ENCODE measurements at places on chromosomes 1 and 21.

GRCh38 chr1:34918977-34919561 lies 10.4 kb downstream of the DLGAP3 start:
- DNase-seq: no peak

GRCh38 chr1:5634893-5635292 lies 357.3 kb downstream of the NPHP4 start:
- no peak for DNase-seq

DNA sequence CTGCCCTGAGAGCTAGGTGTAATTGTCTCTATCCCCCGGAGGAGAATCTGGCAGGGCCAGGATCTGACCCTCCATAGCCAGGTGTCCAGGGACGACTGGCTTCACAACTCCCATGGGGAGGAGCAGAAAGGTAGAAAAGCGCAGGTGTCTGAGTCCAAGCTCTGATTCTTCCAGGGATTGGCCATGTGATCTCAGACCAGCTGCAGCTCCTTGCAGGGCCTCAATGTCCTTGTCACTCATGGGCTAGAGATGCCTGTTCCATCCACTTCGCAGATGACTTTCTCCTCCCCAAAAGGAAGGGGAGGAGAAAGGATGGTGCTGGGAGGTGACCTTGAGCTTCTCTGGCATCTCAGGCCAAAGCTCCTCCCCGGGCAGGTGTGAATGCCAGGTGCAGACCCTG lies 22.7 kb downstream of the HSPG2 start:
- DNase-seq: no peak

- DNase-seq: no peak
Observed at GRCh38 chr1:56555448-56555847, 23.9 kb downstream of the PLPP3 start.

- DNase-seq: no peak
Observed at GRCh38 chr1:201009962-201010645, 13.4 kb downstream of the KIF21B start.

DNA sequence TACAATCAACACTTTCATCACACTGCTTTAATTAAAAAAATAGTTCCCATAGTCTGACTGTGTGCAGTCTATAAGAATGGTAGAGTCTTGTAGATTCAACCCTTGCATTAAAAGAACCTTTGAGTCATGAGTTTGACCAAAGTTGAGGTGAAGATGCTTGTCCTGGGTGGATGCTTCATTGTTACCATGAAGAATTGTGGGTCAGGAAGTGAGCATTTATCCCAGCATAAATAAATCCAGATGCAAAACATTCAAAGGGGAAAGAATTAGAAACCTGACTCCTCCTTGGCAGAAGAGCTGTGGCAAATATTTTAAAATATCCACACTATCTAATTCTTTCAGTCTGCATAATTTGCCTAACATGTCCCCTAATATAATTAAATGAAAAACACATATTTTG lies 72.9 kb upstream of the SPAG17 start:
- no peak for DNase-seq

DNA sequence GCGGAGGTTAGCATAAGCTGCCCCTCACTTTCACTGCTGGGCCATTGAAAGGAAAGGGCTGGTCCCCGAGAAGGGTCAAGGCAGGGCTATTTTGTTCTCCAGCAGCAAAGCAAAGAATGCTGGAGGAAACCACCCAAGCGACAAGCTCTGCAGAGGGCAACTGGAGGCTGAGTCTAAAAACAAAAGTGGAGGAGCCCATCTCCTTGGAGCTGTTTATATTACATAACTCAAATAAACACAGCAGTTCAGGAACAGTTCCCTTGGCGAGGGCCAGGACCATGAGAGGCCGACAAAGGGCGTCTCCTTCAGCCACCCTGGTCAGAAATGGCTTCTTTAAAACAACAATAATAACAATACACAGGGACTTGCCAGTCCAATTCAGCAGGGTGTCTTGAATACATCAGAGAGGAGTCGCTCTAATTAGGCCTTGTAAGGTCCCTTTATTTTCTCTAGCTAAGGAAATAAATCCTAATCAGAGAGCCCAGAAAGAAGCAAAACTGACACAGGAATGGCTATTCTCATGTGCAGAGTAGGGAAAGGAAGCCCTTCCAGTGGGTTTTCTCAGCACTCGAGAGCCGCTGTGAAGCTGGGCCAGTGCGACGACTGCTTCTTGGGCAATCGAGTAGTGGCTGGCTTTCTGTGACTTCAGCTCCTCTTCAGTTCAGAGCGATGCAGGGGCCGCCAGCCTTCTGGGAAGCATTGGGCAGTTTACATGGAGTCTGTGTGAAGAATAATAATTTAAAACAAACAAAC lies 57.0 kb upstream of the TARBP1 start:
- no peak for DNase-seq

DNA sequence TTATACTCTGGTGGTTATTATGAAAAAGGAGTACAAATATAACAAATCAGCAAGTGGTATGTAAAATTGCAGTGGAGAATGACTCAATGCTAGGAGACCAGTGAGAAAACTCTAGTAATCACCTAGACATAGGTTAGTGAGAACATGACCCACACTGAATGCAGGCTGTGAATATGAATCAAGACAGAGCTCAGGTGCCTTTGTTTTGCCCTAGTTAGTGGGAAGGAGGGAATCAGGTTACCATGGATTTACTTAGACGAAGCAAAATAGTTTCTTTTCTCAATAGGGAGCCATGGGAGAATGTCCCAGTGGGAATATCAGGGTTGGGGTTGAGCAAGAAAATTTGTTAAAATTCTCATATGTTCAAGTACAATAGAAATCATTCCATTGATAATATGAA lies 10.6 kb upstream of the GCLM start:
- DNase-seq: no peak

- no peak for DNase-seq
Observed at GRCh38 chr1:152018537-152018936, 18.3 kb downstream of the S100A11 start.

DNA sequence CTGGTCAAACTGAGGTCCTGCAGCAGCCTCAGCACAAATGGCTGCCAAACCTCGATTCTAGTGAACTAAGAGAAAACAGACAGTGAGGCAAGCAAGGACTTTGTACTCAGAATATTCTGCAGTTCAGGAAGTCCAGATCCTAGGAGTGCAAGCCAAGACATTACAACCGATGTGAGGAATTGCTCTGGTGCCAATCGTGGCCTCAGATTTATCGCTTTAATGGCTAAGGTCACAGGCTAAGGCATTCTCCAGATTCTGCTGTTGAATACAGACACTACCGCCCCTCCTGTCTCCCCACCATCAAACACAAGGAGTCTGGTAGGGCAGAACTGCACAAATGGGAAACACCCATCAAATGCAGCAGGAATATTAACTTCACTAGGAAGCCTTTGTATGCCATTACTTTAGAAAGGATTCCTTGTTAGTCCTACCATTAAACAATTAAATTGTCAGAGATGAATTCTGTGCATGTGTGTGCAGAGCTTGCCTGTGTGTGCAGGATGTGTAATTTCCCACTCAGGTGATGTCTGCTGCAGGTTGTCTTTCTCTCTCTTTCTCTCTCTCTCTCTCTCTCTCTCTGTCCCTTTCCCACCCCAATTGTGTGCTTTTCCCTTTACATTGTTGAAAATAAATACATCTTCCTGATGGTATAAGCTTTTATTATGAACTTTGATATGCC lies 9.2 kb upstream of the SERTAD4 start:
- no peak for DNase-seq

GRCh38 chr1:225737161-225737560 lies 40.5 kb upstream of the SRP9 start:
- DNase-seq: no peak

- no peak for DNase-seq
Observed at GRCh38 chr1:235702412-235702811, 52.8 kb upstream of the GNG4 start.

- no peak for DNase-seq
Observed at GRCh38 chr1:180888870-180889269, 23.8 kb upstream of the KIAA1614 start.

GRCh38 chr1:170587253-170587593 lies 55.3 kb downstream of the GORAB start:
- no peak for DNase-seq

DNA sequence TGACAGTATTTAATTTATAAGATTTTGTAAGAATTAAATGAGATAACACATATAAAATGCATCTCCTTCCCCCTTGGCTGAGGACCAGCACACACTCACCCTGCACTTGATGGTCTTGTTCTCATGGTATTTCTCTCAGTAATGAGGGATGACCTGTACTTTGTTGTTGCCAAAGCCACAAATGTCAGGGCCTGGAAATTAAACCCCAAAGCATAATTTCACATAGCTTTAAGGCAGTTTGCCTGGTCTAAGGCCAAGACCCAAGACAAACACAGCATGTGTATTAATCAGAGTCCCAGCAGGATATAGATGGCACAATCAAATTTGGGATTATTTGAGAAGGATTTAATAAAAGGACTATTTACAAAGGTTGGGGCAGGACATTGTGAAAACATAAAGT lies 48.6 kb upstream of the EPS15 start:
- no peak for DNase-seq

DNA sequence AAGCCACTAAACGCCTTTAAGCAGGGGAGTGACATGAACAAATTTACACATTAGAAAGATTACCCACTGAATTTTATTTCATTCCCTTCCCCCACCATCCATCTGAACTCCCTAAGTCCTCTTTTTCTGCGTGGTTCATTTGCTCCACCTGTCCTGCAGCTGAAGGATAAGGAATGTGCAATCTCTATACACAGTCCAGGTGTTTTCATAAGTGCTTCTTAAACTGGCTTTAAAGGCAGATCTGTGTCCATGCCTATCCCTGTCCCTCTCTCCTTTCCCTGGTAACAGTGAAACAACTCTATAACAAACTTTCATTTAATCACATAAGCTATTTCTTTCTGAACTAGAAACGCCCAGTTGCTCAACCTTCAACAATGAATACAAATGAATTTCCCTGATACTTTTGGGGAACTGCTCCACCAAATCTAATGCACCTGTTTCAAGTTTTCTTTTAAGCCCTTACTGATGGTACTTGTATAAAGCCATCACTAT lies 8.4 kb downstream of the GSTM3 start:
- no peak for DNase-seq

DNA sequence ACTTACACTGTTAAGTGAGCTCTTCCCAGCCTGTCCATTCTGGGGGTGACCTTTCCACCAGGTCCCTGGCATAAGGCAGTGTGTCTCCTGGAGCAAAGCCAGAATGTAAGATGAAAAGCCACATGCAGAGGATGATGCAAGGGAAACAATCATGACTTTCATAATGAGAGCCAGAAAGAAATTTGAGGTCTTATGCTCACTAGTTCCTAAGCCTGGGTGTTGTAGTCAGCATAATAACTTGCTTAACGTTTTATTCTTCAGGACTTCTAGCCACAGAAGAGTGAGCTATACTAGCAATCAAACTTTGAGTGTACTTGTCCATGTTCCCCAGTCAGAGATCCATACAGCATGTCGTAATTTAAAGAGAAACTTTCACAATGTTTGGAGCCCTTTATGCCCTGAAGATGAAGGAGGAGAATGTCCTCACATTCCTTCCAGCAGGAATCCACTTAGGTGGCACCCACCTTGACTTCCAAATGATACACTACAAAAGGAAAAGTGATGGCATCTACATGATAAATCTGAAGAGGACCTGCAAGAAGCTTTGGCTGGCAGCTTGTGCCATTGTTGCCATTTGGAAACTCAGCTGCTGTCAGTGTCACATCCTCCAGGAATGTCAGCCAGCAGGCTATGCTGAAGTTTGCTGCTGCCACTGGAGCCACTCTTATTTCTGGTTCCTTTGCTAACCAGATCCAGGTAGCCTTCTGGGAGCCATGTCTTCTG lies 60.5 kb upstream of the FOXD3 start:
- DNase-seq: no peak

- DNase-seq: no peak
Observed at GRCh38 chr1:175520186-175520585, 223.2 kb downstream of the TNR start.

DNA sequence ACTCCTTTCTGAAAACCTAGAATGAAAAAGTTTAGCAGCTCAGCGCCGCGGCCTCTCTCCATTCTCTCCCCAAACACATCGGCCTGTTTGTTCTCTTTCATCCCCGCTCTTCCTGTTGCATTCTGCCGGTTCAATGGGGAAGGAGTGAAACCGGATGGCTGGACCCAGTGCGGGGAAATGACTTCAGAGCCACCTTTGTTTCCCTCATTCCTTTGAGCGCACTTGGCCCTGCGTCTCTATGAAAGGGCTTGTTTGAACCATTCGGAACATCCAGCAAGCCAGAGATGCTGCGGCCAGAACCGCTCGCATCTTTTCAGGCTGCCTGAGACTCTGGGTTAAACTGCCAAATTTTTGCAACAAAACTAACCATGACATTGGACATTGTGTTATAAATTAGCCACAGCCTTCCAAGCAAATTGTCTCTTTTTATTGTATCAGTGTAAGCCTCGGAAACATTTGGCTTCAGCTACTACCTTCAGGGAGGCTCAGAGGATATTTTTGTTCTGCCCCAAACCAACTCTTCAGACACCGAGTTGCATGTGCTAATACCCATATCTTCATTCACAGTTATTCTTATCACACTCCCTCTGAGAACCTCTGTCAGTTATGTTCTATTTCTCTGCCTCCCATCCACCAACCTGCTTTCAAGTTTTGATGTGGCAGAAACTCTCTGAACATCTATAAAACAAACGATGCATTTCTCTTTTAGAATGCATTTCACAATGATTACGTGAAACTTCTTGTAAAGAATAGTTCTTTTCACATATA lies 5.1 kb upstream of the OLIG1 start:
- DNase-seq: no peak

All from stimulated activated CD4-positive, alpha-beta T cell treated with anti-CD3 and anti-CD28 coated beads, Interleukin-1b, Interleukin-23, amount 100 ng/mL, for 24 hours (primary cell).